ENCODE measurements at places on chromosomes 11 and 22.

- no peak for DNase-seq
These were observed 30.1 kb downstream of the GGTLC2 start for GRCh38 chr22:22674467-22674866.

GRCh38 chr11:113874581-113875233 is 665 bp downstream of the USP28 start:
- DNase-seq, result no peak

GRCh38 chr11:78878631-78879030 is 304.0 kb upstream of the NARS2 start:
- DNase-seq, result no peak

GRCh38 chr11:14270690-14271542 is 88.1 kb downstream of the RRAS2 start:
- DNase-seq, result no peak

DNA sequence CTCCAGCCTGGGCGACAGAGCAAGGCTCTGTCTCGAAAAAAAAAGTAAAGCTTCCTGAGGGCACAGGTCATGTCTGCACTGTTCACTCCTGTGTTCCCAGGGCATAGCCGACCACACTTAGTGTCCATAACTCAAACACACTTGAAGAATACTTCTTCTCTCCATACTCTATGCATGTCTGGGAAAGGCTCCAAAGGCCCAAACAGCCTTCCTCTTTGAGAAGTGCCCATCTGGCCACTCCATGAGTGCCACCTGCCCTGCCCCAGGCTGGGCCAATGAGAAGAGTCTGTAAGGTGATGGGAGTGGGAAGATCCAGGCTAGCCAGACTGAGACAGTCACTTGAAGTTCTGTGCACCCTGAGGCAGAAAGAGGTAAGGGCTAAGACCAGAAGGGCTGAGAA is 24.7 kb downstream of the DGCR2 start:
- DNase-seq, result no peak

DNA sequence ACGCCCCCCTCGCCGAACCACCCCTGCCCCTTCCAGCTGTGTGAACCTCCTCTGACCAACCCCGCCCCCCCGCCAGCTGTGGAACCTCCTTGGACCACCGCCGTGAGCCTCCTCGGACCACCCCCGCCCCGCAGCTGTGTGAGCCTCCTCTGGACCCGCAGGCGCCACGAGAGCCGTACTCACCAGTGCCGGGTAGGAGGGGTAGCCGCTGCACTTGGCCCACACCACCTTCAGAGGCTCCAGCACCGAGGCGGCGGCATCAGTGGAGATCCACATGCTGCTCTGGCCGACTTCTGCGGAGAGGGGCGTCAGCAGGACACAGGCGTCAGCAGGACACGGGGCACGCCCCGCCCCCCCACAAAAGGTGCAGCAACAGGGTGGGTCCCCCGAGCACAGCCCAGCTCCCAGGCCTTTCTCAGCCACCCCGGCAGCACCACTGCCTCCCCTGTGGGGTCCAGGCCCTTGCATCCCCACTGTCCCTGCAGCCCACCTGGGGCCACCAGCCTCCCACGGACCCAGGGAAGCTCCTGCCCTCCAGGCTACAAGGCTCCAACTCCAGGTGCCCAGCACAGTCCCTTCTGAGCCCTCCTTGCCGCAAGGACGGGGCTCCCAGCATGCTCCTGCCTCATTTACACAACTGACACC is 51.7 kb downstream of the BRD1 start:
- no peak for DNase-seq

DNA sequence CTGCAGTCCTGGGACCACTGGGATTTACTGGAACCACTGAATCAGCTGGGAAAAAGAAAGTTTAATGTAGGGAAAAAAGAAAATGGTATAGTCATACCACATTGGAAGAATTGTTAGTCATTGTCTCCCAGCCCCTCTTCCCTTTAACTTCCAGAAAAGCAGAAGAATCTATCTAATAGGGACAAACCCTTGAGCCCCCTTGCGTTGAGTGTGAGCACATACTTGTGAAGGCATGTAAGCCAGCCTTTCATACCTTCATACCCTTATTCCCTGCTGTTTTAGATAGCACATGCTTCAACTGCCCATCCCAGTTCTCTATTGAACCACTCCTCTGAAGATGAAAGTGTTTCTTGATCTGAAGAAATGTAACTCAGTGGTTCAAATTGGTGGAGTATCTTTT is 6.6 kb downstream of the TREH start:
- DNase-seq, result no peak

DNA sequence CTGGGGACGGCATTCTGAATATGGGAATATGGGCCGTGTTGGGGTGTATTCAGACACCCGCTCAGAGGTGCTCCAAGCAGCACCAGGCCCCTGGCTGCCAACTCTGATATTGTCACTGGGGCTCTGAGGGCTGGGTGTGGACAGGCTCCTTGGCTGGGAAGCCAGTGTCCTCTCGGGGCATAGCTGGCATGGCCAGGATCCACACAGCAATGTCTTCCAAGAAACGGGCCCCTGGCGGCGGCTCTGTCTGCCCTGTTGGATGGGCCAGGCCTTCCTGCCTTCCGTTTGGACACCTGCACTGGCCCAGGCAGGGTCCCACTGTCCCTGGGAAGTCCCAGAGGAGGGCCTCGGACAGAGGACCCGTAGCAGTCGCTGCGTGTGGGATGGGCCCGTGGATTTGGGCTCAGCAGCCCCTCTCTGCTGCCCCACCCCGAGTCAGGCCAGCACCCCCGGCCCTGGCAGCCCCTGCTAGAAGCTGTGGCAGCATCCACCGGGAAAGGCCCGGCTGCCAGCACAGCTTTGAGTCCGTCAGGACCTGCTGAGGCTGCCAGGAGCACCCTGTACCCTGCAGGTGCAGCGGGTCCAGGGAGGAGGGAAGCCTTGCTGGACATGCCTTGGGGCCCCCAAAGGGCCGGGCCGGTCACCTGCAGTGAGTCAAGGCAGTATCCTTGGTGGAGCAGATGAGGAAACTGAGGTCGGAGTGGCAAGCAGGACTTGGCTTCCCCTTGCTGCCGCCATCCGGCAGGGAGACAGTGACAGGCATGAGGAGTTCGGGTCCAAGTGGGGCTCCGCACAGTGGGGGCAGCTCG is 4.1 kb downstream of the PANX2 start:
- DNase-seq, result no peak

DNA sequence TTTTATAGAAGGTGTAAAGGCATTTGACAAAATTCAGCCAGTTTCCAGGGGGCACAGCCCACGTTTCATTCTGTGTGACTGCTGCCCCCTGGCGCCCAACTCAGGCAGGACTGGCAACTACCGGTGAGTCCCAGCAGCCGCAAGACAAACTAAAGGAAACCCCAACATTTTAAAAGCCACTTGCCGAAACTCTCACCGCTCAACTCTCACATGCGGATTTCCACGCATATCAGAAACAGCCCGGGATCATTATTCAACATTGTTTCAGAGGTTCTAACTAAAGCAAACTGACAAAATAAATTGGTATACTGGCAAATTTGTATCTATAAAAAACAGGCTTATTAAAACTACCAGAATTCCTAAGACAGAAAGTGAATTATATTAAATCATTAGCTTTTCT is 48.2 kb downstream of the MORC2 start:
- peak; percentile 77 for DNase-seq

DNA sequence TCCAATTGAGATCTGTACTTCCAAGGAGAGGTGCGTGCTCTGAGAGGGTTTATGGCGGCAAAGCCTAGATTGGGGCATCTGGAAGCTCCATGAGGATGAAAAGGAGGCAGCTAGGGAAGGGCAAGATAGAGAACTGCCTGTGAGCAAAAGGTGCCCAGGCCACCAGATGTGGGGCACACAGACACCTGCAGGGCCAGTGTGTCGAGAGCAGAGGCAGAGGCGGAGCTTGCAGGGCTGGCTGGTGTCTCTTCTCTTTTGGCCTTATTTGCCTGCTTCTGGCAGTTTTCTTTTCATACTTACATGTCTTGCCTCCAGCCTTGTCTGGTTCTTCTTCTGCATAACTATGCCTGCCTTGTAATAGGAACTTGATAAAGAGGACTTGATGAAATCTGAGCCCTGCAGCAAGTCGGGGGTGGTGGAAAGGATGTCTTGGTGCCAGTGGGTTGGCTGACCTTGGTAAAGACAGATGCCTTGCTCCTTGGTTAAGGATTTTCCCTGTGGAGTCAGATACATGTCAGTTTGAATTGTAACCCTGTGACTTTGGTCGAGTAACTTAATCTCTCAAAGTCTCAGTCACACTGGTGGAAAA is 680.3 kb downstream of the NTM start:
- DNase-seq, result no peak

DNA sequence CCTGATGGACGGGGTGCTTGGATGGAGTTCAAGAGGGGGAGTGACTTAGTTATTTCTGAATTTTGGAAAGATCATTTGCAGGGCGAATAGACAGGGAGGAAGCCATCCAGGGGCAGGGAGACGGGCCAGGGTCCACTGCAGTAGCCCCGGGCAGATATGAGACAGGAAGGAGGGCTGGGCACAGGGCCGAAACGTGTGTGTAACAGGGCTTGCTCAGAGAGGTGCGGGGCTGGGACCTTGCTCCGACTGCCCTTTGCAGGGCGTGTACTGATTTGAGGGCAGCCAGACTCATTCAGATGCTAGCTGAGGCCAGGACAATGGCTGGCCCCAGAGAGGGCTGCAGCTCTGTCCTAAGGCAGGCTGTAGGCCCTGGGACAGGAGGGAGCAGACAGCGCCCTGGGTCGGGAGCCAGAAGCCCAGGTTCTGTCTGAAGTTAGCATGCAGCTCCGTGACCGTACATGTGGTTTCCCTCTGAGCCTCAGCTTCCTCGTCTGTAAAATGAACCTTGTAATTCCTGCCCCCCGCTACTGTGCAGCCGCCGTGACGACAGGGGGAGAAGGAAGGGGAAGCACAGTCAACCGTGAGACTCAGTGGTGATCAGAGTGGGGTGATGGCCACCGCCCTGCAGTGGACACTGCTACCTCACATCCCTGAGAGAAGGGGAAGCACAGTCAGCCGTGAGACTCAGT is 103.4 kb downstream of the PHF21B start:
- no peak for DNase-seq

DNA sequence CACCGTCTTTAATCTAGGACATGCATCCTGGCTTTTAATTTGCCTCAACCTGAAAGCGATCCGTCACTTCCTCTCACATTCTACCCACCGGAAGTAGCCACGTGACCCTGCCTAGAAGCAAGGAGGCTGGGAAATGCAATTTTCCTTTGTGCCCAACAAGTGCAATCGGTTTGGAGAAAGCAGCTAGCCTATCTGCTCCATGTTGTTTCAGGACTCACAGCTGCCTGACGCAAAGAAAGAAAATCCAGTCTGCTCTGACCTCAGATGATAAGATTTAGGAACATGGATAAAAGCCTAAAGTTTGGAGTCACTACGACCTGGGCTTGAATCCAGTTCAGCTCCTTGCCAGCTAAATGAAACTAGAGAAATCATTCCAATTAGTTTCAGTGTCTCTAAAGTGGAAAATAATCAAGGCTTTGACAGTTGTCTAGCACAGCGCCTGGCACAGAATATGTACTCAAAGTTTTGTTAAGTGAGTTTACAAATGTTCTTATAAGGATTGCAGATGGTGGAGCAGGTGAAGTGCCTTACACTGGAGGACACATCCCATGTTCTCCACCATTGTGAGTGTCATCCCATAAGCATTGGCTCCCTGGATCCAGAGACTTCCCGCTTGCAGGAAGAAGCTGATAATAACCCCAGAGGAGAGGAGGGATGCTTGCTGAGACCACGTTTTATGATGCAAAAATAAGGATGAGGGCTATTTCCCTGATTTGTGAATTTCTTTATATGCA is 553.7 kb downstream of the MN1 start:
- DNase-seq, result no peak

DNA sequence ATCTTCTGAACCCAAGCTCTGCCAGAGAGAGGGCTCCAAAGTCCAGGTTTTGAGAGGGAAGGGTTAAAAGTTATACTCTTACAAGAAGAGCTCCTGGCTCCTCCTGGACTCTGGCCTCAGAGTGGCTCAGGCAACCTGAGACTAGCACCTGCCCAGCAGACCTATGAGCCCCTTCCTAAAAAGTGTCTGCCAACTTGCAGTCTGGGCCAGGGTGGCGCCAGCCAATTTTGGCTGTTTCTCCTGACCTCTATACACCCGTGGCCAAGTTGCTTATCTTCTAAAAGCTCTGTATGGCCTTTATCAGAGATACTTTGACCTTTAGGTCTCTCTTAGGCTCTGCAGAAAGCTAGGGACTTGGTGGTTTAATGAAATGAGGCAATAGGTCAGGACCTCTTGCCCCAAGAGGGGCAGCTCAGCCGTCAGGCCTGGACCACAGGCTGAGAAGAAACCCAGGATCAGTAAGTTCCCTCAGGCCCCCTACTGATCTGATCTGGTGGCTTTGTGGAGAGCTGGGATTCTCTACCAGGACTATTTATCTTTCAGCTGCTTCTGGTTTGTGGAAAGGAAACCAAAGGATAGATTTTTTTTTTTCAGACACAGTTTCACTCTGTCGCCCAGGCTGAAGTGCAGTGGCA is 10.3 kb upstream of the UCP3 start:
- DNase-seq, result no peak

DNA sequence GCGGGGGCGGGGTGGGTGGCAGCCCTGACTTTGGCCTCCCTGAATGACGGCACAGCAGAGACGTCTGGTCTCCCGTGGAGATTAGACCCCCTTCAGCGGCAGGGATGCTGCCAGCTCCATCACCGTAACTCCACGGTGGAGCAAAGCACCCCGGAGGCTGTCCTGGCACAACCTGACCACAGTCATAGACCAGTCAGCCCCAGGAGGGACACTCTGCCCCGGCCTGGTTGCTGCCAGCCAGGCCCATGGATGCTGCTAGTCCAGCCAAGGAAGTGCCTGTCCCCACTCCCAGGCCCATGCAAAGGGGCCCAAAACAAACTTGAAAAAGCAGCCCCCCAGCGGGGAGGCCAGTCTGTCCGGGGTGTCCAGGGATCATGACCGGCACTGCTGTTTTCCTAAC is 11.5 kb upstream of the ANO1 start:
- no peak for DNase-seq

DNA sequence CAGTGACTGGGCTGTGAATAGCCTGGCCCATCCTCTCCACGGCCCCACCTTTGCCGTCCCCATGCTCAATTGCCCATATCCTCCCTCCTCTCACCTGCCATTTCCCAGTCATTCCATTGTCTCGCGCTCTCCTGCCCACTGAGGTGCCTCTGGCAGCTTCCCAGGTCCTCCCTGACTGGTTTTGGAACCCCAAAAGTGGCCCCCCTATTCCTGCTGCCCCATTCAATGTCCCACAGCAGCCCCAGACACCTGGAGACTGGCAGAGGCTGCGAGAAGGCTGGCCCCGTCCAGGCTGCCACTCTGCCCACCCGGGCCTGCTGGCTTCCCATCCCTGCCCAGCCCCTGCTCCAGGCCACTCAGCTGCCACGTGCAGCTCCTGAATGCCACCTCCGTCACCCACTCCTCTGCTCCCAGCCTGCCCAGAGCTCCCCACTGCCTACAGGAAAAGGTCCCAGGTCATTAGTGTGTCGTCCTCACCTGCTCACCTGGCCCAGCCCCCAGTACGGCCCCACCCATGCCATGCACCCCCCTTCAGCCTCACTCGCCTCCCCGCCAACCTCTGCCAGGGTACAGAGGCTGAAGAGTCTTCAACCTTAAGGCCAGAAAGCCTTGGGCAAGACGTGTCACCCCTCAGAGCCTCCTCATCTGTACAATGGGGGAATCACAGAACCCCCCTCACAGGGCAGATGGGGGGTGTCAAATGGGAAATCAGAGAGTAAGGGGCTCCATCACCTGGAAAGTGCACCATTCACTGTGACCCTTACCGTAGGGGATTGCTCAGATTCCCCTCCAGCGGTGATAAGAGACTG is 37.5 kb downstream of the KCNJ4 start:
- DNase-seq, result no peak
